ENCODE measurements at places on chromosomes 12 and 14.

- no peak for DNase-seq
These were observed 49.0 kb downstream of the ATP23 start for GRCh38 chr12:57990241-57990883.

- no peak for DNase-seq
These were observed 15.8 kb upstream of the GCH1 start for GRCh38 chr14:54918427-54918826.

GRCh38 chr14:56244138-56244789, 126.1 kb downstream of the PELI2 start:
- no peak for DNase-seq

- DNase-seq: no peak
These were observed 10.9 kb downstream of the ZNF664 start for GRCh38 chr12:123983822-123984485.

DNA sequence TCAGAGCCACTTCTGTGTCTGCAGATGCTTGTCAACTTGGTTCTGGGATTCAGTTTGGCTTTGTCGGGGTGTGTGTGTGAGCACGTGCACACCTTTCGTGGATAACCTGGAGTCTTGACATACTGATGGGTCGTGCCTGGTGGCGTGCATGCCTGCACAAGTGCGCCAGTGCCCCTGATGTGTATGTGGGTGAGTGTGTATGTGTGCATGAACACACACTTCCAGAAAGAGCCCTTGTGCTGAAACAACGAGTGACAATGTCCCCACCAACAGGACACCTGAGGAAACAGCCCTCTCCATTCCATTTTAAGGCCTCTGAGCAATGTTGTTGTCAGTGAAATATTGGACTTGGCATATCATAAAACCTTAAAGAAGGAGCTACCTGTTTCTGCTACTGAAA, 53.9 kb downstream of the SMUG1 start:
- DNase-seq: no peak

GRCh38 chr14:68467425-68467824, 325.4 kb downstream of the ZFP36L1 start:
- no peak for DNase-seq

DNA sequence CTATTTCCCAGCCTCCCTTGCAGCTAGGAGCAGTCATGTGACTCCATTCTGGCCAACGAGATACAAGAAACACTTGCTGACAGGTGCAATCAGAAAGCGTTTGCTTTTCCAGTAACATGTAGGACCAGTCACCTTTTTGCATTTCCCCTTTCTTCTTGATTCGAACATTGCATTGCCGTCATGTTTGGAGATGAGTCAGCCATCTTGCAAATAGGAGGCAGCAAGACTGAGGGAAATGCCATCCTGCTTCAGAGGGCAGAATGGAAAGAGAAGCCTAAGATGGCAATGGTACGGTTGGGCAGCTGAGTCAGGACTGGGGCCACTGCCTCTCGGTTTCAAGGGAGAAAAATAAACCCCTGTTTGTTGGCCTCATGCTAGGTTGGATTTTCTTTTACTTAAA, 34.5 kb upstream of the GPR132 start:
- no peak for DNase-seq

- no peak for DNase-seq
These were observed 27.1 kb downstream of the ATP6V1D start for GRCh38 chr14:67332468-67332867.

DNA sequence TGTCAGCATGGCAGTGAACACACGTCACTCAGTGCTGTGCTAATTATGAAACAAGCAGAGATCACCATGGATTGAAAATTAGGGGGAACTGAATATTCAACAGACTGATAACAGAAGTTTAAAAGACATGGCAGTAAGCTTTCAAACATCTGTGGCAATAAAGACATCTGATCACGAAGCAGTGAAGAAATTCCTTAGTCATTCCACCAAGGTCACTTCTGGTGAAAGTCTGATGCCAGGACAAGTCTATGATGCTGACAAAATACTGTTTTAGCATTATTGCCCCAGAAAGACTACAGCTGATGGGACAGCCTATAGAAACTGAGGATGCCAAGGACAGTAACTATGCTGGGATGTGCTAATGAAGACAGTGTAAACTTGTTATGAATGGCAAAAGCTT, 126.9 kb upstream of the RBM19 start:
- no peak for DNase-seq

GRCh38 chr14:40345334-40345733, 913.1 kb upstream of the FBXO33 start:
- no peak for DNase-seq

GRCh38 chr14:25803386-25804018, 753.6 kb upstream of the STXBP6 start:
- no peak for DNase-seq

DNA sequence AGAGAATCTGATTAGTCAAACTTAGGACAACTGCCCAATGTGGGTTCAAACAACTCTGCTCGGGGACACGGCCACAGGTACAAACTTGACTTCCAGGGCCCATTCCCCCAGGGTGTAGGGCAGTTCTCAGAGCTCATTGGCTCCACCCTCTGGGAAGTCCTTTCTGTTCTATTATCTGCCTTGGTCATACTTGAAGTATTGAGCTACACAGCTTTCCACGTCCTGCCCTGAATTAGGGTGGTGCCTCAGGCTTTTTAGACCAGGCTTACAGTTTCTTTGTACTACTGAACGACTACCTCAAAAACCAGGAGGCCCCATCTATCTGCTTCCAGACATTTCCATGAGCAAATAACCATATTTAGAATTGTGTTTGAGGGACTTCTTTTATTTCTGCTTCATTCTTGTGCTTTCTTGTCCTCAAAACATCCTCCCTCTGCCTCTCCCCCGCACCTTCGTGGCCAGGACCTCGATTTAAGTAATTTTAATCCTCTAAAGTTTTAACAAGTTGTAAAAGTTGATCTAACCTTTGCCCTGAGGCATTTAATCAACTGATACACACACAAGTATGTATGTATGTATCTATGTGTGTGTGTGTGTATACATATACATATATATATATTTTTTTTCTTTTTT, 281.7 kb upstream of the AMIGO2 start:
- peak; percentile 18 for DNase-seq

GRCh38 chr14:79525416-79525815, 685.9 kb downstream of the DIO2 start:
- no peak for DNase-seq

DNA sequence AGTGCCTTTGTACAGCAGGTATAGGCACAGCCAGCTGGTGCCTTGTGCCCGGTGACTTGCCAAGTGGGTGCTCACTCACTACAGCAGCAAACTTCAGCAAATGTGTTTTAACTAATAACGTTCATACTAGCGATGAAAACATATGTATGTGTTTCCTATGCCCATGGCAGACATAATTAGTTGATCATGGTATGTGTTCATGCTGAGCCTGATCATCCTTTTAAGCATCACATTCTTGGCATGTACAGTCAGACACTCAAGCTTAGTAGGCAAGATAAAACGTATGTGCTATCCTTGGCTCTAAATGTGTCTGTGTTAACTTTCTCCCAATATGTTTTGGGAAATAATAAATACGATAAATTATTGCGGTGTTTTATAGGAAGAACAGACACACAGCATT, 55.6 kb downstream of the RASSF8 start:
- no peak for DNase-seq

Data from effector memory CD4-positive, alpha-beta T cell (primary cell).